ENCODE measurements at places on chromosomes 11 and 22.
A peak's percentile ranks its signal among the peaks of the same experiment; 100 is the strongest.

GRCh38 chr11:118009864-118010737, 23.9 kb downstream of the IL10RA start:
- no peak overlapping the region for H3K4me3 ChIP-seq
- H3K27ac ChIP-seq, result no peak overlapping the region
- no peaks in the 10 kb centered on the region for H3K36me3 ChIP-seq

GRCh38 chr22:41557401-41558240, 3.2 kb upstream of the CSDC2 start:
- H3K27me3 ChIP-seq, result no peaks in the 10 kb centered on the region
- peaks cover 22% of the 10 kb centered on the region for H3K4me1 ChIP-seq
- no peaks in the 10 kb centered on the region for H3K36me3 ChIP-seq
- no peak for DNase-seq
- no peak overlapping the region for H3K4me3 ChIP-seq

- no peak overlapping the region for H3K27ac ChIP-seq
- H3K4me1 ChIP-seq, result peaks cover 10% of the 10 kb centered on the region
- H3K36me3 ChIP-seq, result no peaks in the 10 kb centered on the region
- H3K4me3 ChIP-seq, result no peak overlapping the region
- DNase-seq, result peak; percentile 79
These were observed 141.2 kb upstream of the TIMP3 start for GRCh38 chr22:32660292-32660691.

- H3K27me3 ChIP-seq, result no peaks in the 10 kb centered on the region
- DNase-seq, result no peak
- no peaks in the 10 kb centered on the region for H3K36me3 ChIP-seq
- H3K27ac ChIP-seq, result no peak overlapping the region
- H3K4me3 ChIP-seq, result no peak overlapping the region
These were observed 97.6 kb upstream of the CLMP start for GRCh38 chr11:123292647-123293046.

GRCh38 chr11:57071829-57072228, 83.1 kb downstream of the OR5AK2 start:
- no peaks in the 10 kb centered on the region for H3K4me1 ChIP-seq
- no peaks in the 10 kb centered on the region for H3K27me3 ChIP-seq
- no peak for DNase-seq

DNA sequence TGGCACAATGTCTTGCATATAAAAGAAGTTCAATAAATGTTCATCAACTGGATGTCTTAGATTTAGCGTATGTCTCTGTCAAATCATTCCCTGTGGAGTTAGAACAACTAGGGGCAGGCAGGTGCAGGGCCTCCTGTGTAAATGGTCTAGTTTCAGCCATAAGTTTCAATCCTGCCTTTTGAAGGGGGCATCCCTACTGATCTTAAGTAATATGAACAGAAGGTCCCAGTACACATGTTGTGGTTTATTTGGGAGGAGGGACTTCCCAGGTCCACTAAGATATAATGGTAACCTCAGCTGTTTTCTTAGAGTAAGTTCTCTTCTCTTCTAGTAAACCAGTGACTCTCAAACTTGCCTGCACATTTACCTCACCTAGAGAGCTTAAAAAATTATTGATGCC, 19.8 kb downstream of the TTC12 start:
- no peak overlapping the region for H3K4me3 ChIP-seq
- no peaks in the 10 kb centered on the region for H3K36me3 ChIP-seq
- peaks cover 13% of the 10 kb centered on the region for H3K4me1 ChIP-seq
- no peak overlapping the region for H3K27ac ChIP-seq
- DNase-seq, result no peak

DNA sequence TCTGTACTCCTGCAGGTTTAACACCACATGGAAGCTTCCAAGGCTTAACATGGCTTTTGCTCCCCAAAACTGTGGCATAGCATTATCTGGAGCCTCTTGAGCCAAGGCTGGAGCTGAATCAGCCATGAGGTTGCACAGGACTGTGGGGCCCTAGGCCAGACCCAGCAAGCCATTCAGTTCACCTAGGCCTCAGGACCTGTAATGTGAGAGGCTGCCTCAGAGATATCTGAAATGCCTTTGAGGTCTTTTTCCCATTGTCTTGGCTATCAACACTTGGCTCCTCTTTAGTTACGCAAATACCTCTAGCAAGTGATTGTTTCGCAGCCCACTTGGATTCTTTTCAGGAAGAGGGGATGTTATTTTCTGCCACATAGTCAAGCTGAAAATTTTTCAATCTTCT, 72.0 kb downstream of the VPREB1 start:
- H3K27me3 ChIP-seq, result no peaks in the 10 kb centered on the region
- no peaks in the 10 kb centered on the region for H3K36me3 ChIP-seq
- H3K4me1 ChIP-seq, result no peaks in the 10 kb centered on the region
- no peak overlapping the region for H3K4me3 ChIP-seq
- DNase-seq, result no peak
- H3K27ac ChIP-seq, result no peak overlapping the region

- no peak for DNase-seq
- peaks cover 8% of the 10 kb centered on the region for H3K27me3 ChIP-seq
- no peak overlapping the region for H3K27ac ChIP-seq
- peaks cover 42% of the 10 kb centered on the region for H3K4me1 ChIP-seq
- H3K4me3 ChIP-seq, result no peak overlapping the region
These were observed 44.4 kb downstream of the AHNAK start for GRCh38 chr11:62502030-62502730.

DNA sequence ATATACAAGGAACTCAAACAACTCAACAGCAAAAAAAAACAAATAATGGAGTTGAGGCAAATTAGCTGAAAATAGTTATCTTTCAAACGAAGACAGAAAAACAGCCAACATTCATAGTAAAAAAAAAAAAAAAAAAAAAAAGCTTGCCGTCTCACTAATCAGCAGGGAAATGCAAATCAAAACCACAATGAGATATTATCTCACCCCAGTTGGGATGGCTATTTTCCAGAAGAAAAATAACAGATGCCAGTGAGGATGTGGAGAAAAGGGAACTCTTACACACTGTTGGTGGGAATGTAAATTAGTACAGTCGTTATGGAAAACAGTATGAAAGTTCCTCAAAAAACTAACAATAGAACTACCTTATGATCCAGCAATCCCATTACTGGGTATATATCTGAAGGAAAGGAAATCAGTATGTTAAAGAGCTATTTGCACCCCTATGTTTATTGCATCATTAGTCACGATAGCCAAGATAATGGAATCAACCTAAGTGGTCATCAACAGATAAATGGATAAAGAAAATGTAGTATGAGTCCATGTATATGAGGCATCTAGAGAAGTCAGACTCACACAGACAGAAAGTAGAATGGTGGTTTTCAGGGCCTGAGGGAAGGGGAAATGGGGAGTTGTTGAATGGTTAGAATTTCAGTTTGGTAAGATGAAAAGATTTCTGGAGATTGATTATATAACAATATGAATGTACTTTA, 56.0 kb downstream of the USP35 start:
- no peak for DNase-seq
- no peaks in the 10 kb centered on the region for H3K4me1 ChIP-seq
- H3K27ac ChIP-seq, result no peak overlapping the region
- no peaks in the 10 kb centered on the region for H3K27me3 ChIP-seq
- H3K36me3 ChIP-seq, result no peaks in the 10 kb centered on the region

DNA sequence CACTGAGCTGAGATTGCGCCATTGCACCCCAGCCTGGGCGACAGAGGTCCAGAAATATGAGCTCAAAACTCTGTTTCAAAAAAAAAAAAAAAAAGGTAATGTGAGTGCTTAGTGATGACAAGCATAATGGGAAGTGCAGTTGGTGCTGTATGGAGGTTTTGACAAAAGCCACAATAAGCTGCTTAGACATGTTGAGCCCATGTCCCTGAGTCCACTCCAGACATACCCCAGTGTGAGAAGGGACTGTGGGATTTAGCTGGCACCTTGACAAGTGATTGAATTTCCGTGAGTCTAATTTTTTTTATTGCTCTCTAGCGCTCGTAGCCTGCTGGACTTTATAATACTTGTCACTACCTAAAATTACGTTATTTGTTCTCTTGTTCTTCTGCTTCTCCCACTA, 15.1 kb upstream of the LGR4 start:
- H3K27ac ChIP-seq, result no peak overlapping the region
- H3K4me3 ChIP-seq, result no peak overlapping the region
- H3K27me3 ChIP-seq, result no peaks in the 10 kb centered on the region
- peaks cover 7% of the 10 kb centered on the region for H3K4me1 ChIP-seq
- H3K36me3 ChIP-seq, result no peaks in the 10 kb centered on the region
- no peak for DNase-seq

DNA sequence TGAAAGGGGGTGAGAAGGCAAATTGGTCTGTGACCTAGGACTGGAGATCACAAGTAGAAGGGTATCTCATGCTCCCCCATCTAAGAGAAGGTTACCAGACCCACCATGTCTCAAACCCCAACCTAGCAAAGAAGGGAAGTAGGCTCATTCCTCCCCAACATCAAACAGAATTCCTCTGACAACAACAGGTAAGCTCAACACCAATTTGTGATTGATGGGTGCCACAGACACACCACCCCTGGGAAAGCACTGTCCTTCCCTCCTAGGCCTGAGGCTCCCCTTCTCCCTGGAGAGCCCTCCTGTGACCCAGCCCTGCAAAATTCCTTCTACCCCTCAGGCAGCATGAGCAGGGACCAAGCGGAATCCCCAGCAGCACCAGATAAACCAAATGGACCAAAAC, 154.3 kb downstream of the BUD13 start:
- no peak for DNase-seq
- no peaks in the 10 kb centered on the region for H3K36me3 ChIP-seq
- no peaks in the 10 kb centered on the region for H3K27me3 ChIP-seq

GRCh38 chr22:39308614-39309363, 10.6 kb downstream of the RPL3 start:
- no peaks in the 10 kb centered on the region for H3K36me3 ChIP-seq
- H3K27ac ChIP-seq, result no peak overlapping the region
- H3K4me3 ChIP-seq, result no peak overlapping the region

DNA sequence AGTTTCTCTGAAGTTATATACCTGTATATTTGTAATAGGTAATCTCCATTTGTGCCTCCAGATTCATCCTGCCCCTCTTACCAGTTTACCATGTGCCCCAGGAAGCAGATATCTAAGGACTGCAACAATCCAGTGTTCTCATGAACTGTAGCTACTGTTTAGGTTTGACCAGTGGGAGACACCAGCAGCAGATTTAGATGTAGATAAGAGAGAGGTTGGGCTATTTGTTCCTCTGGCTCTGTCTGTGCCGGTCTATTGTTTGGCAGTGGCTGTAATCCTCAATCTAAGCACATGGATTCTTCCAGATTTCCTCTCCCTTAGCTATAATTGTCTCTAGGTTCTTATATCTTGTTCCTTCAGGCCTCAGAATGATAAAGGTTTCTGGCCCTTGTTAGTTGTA, 88.4 kb downstream of the ANO3 start:
- no peak overlapping the region for H3K27ac ChIP-seq
- H3K4me1 ChIP-seq, result peaks cover 10% of the 10 kb centered on the region
- H3K27me3 ChIP-seq, result no peaks in the 10 kb centered on the region
- peak; percentile 37 for DNase-seq
- H3K36me3 ChIP-seq, result no peaks in the 10 kb centered on the region
- no peak overlapping the region for H3K4me3 ChIP-seq

DNA sequence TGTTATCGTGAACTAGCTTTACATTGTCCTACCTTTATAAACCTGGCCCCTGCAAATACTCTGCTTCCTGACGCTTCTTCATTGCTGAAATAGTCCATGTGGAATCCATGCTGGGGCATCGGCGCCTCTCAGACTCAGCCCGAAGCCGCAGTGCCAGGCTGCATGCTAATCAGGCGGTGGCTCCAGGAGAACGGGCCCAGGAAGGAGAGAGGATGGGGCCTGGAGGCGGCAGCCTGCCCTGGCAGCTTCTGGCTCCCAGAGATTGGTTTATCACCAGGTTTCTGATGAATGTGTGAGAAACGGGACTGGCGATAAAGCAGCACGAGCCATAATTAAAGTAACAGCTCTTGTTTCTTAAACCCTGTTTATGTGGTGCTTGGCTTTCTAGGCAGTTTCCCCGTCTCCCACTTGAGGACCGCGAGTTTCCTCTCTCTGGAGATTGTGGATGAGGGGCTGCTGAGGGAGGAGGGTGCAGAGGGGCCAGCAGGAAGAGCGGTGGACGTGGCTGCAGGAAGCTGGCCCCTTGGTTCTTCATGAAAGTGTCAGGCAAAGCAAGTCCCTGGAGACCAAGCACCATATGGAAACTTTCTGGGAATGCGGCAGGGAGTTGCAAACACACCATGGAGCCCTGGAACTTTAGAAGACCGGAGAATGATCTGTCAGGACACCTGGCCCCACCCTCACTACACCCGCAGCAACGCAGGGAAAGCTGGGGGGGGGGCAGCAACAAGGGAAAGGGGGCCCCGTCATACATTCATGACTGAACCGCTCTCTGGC, 93.4 kb downstream of the NTM start:
- H3K27me3 ChIP-seq, result no peaks in the 10 kb centered on the region
- no peak overlapping the region for H3K27ac ChIP-seq
- H3K36me3 ChIP-seq, result no peaks in the 10 kb centered on the region
- peaks cover 23% of the 10 kb centered on the region for H3K4me1 ChIP-seq
- H3K4me3 ChIP-seq, result no peak overlapping the region

GRCh38 chr22:22196018-22196533, 48.5 kb upstream of the VPREB1 start:
- no peaks in the 10 kb centered on the region for H3K4me1 ChIP-seq
- H3K27me3 ChIP-seq, result peaks cover 99% of the 10 kb centered on the region
- no peak overlapping the region for H3K4me3 ChIP-seq
- no peak overlapping the region for H3K27ac ChIP-seq
- no peaks in the 10 kb centered on the region for H3K36me3 ChIP-seq
- DNase-seq, result no peak

- H3K27ac ChIP-seq, result no peak overlapping the region
- H3K36me3 ChIP-seq, result no peaks in the 10 kb centered on the region
- DNase-seq, result peak; percentile 36
- H3K4me1 ChIP-seq, result no peaks in the 10 kb centered on the region
- peaks cover 99% of the 10 kb centered on the region for H3K27me3 ChIP-seq
These were observed 926 bp downstream of the PGR start for GRCh38 chr11:101128571-101129202.

DNA sequence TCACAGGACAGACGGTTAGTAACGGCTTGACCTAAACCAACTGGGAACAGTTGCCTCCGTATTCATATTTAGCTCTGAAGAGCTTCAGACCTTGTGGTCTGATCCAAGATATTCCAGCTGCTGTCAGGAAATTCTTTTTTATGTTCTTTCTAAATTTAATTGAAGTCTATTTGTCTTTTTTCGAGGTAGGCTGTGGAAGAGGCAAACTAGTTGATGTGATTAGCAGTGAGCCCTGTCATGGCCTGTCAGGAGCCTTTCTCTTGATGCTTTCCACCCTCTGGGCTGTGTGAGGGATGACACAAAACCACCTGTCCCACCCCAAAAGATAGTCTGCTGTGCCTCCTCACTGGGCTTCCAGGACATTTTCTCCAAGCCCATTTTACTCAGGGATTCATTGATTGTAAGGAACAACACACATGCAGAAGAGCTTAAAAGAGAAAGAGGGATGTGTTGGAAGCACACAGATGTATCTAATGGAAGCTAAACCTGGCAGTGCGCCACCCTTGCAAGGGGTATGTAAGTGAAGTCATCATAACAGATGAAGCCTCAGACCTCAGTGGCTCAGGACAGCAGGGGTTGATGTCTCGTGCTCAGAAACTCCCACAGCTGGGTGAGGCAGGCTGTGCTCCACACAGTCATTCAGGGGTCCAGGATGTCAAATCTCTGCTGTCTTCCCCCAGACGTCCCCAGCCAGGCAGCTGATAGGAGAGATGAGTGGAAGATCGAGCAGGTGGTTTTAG, 170.0 kb downstream of the NCAM1 start:
- DNase-seq, result no peak

Data from neural progenitor cell (in vitro differentiated cells).